ENCODE measurements at places on chromosomes 1 and 21.

DNA sequence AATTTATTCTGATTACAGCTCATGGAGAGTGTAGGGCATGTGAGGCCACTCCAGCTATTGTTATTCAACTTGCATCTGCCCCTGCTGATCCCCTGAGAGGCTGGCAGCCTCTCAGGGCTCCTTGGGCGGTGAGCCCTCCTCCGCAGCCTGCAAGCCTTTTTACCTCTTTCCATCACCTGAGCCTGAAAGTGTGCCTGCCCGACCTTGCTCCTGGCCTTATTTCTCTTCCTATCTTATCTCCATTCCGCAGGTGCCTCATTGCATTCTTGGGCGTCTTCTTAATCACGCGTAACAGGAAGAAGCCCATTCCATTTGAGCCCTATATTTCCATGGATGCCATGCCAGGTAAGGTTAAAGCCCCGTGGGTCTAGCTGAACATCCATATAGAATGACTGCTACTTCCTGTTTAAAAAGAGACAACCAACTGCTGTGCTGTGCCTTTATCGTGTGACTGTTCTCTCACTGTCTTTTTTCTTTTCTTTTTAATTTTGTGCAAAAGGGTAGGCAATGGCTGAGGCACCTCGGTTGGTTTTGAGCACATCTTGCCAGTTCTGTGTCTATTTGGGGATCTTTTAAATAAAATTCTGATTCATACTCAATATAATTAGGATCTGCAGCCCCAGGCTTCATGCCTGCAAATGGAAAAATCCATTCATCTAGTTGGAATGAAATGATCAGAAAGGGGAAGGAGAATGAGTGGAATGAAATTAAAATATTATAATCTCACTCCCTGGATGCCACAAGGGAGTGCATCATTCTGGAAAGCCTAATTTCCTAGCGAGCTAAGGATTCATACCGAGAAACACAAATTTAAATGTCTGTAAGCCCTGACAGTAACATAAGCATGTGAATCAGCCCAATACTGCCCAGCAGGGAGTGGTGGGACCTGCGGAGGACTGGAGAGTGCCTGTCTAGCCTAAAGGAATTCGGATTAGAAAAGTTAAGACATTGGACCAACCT lies 38.6 kb upstream of the RCAN3 start:
- DNase-seq: no peak

- no peak for DNase-seq
Observed at GRCh38 chr1:209839875-209840546, 12.2 kb downstream of the UTP25 start.

DNA sequence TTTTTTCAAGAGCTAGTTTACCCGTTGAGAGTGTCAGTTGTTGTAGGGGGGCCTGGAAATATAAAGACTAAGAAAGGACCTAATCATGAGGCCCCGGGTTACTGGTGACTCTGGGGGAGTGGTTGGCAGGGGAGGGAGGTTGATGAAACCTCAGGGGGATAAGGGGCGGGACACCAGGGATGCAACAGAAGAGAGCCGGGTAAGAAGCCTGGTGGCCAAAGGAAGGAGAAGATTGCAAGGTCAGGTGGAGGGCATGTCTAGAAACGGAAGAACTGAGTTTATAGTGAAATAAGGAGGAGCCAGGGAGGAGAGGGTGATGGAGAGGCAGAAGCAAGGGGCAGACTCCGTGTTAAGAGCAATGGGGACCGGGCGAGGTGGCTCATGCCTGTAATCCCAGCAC lies 12.5 kb upstream of the SPOCD1 start:
- DNase-seq: peak; percentile 38

DNA sequence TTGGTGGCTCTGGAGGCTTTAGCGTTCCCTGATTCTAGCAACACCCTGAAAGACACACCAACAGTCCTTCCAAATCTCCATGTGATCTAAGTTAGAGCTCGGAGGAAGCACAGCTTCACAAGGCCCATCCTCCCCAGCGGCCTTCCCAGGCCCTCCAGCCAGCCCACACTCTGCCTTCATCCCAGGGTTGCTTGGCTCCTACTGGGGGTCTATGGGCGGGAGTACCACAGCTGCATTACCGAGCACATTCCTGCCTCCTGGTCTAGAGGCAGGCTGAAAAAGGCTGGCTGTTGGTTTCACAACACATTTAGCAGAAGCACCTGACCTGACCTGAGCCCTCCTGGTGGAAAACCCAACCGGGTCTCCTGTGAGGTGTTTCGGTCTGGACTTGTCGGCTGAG lies 54.7 kb upstream of the TRIM67 start:
- no peak for DNase-seq

GRCh38 chr1:225476538-225476988 lies 48.7 kb upstream of the LBR start:
- no peak for DNase-seq

DNA sequence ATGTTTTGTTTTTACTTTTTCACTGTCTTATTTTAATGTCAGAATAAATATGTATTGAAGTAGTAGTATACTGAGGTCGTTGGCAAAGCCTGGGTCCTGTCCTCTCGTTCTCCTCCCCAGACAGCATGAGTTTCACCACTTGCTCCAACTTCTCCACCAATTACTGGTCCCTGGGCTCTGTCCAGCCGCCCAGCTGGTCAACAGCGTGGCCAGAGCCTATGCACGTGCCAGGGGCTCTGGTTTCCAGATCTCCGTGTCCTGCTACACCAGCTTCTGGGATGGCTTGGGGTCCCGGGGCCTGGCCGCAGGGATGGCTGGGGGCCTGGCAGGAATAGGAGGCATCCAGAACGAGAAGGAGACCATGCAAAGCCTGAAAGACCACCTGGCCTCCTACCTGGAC lies 19.3 kb downstream of the PTPN14 start:
- no peak for DNase-seq

DNA sequence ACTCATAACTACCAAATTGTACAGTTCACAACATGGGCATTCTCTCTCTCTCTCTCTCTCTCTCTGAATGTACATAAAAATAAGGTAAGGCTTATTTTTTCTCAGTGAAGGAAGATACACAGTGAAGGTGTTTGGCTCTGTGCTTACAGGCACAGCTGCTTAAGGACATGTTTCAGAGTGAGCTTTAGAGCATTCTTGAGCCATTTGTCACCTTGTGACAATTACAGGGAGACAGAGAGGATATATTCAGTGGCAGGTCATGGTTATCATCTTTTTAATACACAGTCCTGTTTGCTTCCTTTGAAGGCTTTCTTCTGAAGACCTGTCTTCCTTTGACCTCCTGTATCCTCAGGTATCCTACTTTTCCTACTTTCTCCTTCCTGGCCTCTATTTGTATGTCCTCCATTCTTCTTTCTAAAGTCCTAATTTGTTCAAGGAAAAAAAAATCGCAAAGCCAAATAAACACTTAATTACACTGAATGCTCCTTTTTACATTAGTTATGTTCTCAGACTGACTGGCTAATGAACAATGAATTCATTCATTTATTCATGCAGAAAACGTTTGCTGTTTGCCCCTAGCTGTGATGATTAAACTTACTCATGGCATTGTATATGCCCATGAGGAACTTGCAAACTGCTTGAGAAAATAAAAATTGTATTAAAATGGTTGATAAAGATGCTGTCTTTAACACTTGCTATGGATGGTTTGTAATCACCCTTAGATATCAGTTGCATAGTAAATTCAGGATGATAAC lies 33.4 kb downstream of the HSD17B7 start:
- DNase-seq: no peak

- no peak for DNase-seq
Observed at GRCh38 chr1:87812871-87813577, 484.3 kb downstream of the LMO4 start.

GRCh38 chr1:8939362-8939995 lies 6.2 kb upstream of the CA6 start:
- DNase-seq: no peak

- DNase-seq: no peak
Observed at GRCh38 chr21:33755354-33755753, 113.1 kb downstream of the ITSN1 start.

DNA sequence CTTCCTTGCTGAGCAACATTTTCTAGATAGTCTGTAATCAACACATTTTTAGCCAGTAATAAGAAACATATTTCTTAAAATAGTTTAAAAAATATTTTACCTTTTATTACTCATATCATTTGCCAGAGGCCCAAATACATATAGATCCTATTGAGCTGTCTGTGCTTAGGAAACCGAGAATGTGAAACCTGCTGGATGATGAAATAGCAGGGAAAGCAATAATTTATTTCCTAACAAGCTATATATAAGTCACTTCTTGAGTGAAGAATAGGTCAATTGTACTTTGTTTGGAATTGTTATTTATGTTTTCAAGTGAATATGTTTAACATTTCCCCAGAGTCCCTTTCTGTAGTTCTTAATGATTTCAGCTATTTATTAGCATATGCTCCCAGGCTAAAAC lies 339.9 kb upstream of the TMPRSS15 start:
- no peak for DNase-seq

DNA sequence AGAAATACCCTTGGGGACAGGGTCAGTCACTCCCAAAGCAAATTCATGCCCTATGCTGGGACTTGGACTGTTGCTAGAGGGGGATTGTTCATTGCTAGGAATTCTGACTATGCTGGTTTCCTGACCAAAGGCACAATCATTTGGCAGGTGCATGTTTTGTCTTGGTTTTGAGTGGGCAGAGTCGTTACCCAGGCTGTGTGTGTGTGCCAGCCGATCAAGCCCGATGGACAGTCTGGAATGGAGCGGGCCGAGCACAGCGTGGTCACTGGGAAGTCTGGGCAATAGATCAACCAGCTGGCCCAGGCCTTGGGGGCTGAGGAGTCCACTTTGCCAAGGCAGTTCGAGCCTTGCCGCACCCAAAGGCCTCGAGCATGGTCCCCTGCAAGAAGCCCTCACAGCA lies 60.9 kb downstream of the HTR6 start:
- DNase-seq: no peak

GRCh38 chr1:9782897-9783296 lies 40.9 kb downstream of the CLSTN1 start:
- no peak for DNase-seq

GRCh38 chr1:58768971-58769808 lies 14.7 kb downstream of the JUN start:
- peak; percentile 37 for DNase-seq

DNA sequence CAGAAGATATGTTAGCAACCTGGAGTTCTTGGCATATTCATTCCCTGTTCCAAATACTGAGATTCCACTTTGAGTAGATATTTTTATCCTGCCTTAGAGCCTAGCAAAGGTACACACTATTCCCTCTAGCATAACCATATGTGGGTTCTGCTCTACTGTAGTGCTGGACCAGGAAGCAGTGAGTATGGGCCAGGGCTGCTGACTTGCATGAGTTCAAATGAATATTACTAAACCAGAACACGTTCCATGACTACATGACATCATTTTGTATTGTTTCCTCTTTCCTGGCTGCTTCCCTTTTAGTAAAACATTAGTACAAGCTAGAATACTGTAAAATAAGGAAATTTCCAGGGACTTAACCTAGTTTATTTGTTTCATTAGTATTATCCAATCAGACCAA lies 41.1 kb downstream of the TNFSF18 start:
- DNase-seq: no peak

DNA sequence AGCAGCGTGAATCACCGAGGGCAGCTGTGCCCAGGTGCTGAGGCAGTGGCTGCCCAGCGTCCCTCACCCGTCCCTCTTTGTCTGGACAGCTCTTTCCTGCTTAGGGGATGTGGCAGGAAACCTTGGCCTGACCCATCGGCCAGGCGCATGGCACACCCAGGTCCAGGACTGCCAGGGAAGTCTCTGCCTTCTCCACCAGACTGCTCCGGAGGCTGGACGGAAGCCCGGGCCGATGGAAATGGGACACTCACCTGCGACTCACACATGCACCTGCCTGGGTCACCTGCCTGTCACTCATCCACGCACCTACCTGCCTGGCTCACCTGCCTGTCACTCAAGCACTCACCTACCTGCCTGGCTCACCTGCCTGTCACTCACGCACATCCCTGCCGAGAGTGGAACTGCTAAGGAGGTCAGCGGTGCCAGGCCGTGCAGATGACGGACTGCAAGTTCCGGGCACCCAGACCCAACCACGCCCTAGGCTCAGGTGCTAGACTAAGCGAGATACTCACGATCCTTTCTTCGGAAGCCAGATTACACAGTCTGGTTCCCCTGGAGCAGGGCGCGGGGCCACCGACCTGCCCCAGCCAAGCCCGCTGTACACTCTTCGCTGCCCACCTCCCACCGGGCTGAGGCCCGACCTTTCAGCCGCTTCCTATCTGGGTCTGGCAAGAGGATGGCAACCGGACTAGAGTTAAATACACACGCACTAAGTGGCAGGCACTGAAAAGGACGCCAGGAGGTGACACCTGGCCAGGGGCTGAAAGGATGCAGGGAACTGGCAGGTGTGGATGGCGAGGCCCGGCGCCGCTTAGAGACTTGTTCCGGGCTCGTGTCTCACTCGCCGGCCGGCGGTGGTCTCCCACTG lies 1.1 kb downstream of the UBE2J2 start:
- DNase-seq: no peak

DNA sequence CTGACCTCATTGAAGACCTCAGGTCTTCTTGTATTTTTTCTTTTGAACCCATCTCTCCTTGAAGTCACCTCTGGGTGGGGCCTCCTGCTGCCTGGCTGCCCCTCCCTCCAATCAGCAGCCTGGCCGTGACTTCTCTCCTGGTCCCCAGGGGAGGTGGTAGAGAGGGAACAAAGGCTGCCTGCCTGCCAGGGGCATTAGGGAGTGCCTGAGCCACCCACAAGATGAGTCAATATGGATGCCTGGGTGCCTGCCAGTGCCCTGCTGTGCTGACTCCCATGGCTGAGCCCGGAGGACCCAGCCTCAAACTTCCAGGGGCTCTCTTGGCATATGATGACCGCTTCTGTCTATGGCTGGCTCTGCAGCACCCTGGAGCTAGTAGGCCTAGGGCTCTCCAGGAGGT lies 5.3 kb upstream of the CDCP2 start:
- DNase-seq: peak; percentile 10

GRCh38 chr1:30968220-30968971 lies 59.8 kb upstream of the SDC3 start:
- DNase-seq: no peak

GRCh38 chr1:96596226-96596922 lies 125.2 kb upstream of the PTBP2 start:
- DNase-seq: peak; percentile 4

DNA sequence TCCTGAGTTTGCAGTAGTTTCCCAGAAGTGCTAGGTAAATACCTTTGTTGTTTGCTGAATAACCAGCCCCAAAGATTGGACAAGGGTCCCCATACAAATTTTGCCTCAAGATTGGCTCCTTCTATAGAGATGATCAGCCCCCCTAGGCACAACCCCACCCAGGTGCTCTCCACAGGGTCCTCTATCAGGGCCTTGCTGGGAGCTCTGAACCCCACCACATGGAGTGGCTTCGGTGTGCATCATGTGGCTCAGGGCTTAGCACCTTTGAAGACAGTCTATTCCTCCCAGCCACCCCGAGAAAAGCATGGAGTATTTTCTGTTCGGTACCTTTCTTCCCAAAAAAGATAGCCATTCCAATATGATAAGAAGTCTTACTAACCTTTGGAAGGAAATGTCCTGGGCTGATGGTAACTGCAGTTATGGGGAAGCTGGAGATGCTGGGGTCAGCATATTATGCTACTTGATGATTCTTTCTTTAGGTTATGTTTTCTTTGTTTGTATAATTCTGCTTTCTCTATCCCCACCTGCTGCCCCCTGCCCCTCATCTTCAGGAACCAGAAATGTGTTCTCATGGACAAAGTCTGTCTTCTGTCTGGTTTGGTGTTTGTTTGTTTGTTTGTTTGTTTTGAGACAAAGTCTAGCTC lies 5.0 kb upstream of the TSPAN1 start:
- no peak for DNase-seq

GRCh38 chr1:211832661-211833060 lies 2.1 kb upstream of the LPGAT1 start:
- DNase-seq: no peak

Data from hematopoietic multipotent progenitor cell treated with erythropoietin and hydrocortisone succinate and interleukin-3 and kit ligand, for 15 days (in vitro differentiated cells).